T-helper 22 cell (primary cell): ENCODE measurements at places on chromosomes 7 and 10.

GRCh38 chr10:120794390-120794789 lies 56.8 kb upstream of the WDR11 start:
- no peak for DNase-seq

DNA sequence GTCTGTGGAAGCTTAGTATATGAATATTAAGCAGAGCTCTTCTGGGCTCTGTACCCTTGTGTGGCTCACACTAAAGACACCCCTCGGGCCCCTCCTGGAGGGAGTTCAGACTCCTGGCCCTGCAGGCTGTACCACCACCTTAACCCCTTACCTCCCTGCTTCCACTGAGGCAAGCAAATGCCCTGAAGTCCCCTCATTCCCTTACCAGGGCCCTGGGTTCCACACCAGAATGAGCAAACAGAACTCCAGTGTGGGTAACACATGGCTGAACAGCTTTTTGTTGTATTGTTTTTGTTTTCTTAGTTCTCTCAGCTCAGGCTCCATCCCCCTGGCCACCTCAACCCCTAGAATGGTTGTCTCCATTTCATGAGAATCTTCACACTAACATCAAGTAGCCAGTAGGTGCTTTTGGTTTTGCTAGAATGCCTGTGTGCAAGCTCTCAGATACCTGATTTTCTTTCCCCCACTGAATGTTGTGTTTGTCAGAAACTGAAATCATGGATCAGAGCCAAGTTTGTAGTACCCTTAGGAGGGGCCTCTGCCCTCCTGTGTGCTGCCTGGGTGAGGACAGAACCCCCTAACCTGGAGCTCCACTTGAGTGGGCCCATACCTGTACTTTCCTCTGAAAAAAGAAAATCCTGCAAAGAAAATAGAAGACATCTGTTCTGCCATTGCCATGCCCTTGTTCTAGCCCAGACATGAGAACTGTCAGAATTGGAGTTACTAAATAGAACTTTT lies 2.8 kb upstream of the WAPL start:
- no peak for DNase-seq

DNA sequence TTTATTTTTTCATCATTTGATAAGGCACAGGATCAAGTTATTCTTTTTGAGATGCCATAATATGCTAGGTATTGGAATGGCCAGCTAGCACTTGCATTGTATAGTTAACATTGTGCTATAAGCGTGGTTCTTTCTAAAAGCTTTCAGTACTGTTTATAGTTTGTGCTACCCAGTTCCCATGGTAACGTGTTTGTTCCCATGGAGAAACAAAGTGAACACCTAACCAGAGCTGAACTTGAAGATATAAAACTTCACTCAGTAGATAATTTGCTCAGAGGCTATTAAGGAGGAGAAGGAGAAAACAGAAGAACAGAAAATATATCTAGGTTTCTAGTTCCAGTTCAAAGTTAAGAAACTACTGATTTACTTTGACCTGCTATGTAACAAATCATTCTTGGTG lies 23.6 kb upstream of the ITGB8 start:
- DNase-seq = no peak

DNA sequence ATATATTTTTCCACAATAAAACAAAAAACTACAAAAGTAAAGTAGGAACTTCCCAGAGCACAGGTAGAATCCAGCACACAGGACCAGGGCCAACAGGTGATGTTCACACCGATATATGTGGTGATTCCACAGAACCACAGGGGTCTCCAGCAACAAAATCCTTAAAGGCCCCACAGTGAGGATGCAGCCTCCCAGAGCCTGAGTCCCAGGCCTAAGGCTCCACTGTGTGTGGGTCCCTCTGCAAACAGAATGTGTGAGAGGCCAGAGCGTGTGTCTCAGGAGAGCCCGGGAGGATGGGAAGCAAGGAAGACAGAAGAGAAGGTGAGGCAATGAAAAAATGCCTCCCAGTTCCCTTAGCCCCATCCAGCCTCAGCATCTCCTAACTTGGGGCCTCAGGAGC lies 173.9 kb downstream of the GRID1 start:
- no peak for DNase-seq

GRCh38 chr7:27167916-27168264 lies 2.6 kb upstream of the HOXA9 start:
- DNase-seq = no peak

GRCh38 chr10:13815756-13816155 lies 229.0 kb downstream of the PRPF18 start:
- DNase-seq = no peak

DNA sequence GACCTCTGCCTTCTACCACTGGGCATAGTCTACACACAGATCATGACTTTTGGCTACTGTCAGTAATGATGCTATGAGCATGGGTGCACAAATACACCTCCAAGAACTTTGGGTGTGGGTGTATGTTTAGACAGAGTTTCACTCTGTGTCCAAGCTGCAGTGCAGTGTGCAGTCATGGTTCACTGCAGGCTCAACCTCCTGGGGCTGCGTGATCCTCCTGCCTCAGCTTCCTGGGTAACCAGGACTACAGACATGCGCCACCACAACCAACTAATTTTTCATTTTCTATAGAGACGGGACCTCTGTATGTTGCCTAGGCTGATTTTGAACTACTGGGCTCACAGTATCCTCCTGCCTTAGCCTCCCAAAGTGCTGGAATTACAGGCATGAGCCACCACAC lies 194.4 kb downstream of the NSUN6 start:
- no peak for DNase-seq

- no peak for DNase-seq
These were observed 190.9 kb downstream of the BMPER start for GRCh38 chr7:34096198-34096651.

DNA sequence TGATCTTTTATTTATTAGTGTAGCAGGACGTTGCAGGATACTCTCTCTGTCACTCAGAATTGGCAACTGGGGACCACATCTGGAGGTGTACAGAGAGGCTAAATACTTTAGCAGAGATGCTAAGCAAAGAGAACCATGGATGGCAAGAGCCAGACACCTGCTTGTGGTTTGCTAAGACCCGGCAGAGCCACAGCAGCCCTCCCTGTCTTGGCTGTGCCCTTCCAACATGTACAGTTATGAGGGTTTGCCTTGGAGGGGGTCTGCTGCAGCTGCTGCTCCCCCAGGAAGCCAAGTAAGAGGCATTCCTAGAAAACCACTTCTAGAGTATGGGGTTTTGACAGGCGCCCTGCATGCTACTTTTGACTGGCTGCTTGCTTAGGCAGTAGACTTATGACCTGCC lies 5.1 kb downstream of the NPVF start:
- DNase-seq = no peak

- DNase-seq = no peak
These were observed 7.9 kb downstream of the LUC7L2 start for GRCh38 chr7:139367438-139368155.

- DNase-seq = no peak
These were observed 118.2 kb downstream of the SNX10 start for GRCh38 chr7:26409661-26410547.

- DNase-seq = no peak
These were observed 266.3 kb downstream of the KCND2 start for GRCh38 chr7:120539321-120539720.

DNA sequence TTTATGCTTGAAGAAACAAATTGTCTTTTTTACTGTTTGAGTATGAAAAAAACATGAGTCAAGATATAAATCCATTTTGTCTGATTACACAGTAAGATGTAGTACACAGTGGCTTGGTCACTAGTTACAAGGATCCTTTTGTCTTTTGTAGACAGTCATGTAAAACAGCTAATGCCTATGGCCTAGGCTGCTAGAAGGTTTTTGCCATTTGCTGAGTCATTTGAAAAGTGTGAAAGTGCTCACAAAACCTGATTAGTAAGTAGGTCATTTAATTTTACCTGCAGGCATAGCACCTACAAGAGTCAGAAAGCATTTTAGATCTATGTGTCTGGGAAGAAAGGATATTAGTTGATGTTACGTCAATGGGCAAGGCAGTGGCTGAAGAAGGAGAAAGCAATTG lies 819.4 kb downstream of the MAGI2 start:
- DNase-seq = no peak

DNA sequence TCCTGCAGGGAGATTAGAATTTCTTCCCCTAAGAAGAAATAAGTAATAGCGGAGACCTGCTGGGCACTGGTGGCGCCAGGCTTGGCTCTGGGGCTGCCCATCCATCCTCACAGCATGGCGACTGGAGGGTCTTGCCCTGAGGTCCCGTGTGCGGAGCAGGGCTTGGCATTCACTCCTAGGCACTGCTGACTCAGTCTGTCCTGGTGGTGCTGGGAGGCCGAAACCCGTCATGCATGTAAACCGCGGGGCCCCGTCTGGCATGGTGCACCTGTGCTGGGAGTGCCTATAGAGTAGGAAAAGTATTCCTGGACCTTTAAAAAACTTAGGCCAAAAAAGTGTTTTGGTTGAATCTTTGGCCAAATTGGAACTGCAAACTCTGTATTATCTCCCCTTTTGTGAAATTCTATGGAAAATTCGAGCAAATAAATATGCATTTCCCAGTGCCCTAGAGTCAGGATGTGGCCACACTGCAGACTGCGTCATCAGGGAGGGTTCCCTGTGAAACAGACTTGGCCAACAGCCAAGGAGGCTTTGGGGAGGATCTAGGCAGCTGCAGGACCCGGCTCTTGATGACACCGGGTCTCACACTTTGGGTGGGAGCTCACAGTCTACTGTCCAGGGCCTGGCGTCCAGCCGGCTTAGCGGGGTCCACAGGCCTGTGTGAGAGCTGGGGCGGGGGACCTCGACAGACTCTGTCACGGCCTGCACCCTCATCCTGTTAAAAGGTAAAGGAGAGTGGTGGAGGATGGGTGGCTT lies 122.3 kb downstream of the VIPR2 start:
- DNase-seq = no peak

GRCh38 chr7:117092785-117093184 lies 139.5 kb downstream of the ST7 start:
- DNase-seq = no peak

GRCh38 chr7:99177165-99177564 lies 30.8 kb downstream of the KPNA7 start:
- DNase-seq = no peak

DNA sequence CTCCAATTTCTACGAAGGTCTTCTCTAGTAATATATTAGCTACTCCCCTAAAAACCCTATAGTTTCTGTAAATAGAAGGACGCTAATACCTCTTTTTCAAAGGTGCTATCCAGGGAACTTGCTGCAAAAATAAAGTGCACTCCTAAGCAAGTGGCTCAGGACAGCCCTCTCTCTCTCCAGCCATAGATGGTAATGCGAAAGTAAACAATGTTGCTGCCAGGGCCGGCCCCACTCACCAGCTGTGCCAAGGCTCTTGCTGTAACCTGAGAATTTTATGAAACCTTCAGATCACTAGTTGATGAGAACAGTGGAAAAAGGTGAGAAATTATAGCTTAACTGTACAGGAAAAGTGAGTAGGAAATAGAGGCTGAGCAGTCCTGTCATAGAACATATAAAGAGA lies 10.9 kb upstream of the TAS2R39 start:
- no peak for DNase-seq

GRCh38 chr7:155220903-155221302 lies 76.8 kb upstream of the INSIG1 start:
- DNase-seq = no peak

- no peak for DNase-seq
These were observed 3.8 kb downstream of the KPNA7 start for GRCh38 chr7:99204078-99204477.

DNA sequence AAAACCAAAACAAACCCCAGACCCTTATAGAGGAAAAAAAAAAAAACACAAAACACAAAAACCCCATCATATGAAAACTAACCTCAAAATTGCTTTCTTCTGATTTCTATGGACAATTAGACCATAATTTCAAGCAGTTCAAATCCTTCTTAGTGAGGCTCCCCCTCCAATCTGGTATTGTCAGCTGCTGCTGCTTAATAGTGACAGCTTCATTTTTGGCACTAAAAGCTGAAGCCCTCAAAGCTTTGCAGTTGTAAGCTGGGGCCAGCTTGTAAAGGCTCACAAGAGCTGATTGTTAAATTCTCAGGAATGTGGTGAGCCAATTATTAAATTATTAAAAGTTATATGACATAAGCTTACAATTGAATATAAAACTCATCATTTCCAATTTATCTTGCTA lies 21.9 kb downstream of the ATXN7L1 start:
- DNase-seq = no peak

- DNase-seq = no peak
These were observed 8.8 kb upstream of the ZMIZ1 start for GRCh38 chr10:79059859-79060379.

- no peak for DNase-seq
These were observed 141.5 kb upstream of the NRG3 start for GRCh38 chr10:81733542-81733941.

- no peak for DNase-seq
These were observed 28.9 kb downstream of the PPIF start for GRCh38 chr10:79376078-79376628.

- DNase-seq = no peak
These were observed 132.2 kb downstream of the BBS9 start for GRCh38 chr7:33261585-33261984.

GRCh38 chr10:102157224-102157623 lies 5.0 kb downstream of the NOLC1 start:
- no peak for DNase-seq

GRCh38 chr10:110207805-110208613 lies 604 bp downstream of the MXI1 start:
- DNase-seq = peak; percentile 37

DNA sequence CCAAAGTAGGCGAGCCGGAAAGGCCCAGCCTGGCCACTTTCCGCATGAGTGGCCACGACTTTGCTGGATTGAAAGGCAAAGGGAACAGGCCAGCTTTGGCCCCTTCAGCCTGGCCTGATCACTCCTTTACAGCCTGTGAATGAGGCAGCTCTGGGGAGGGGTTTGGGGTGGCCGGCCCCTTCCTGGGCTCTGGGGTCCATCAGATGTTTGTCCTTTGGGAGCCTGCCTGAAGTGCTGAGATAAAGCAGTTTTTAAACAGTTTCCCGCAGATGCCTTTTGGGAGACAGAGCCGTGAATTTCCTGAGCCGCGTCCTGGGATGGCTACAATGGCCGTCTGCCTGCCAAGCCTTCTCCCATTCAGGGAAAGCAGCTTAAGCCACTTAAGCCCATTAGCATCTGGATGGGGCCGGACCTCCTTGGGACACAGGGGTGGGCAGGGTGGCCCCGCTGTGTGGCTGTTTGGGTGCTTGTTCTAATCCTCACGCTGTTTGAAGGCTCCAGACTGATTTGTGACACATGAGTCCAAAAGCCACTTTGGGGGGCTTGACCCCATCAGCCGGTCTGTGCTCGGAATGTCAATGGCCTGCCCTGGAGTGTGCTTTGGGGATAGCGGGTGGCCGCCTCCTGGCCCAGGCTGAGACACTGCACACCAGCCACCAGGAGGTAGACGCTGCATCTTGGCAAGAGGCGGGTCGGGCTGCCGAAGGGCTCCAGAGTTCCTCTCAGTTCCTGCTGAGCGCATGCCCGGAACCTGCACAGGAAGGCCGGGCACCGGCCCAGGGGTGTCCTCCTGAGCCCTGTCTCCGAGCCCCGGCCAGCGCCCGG lies 38.9 kb downstream of the NKX6-2 start:
- no peak for DNase-seq

- DNase-seq = no peak
These were observed 65.3 kb upstream of the SLF2 start for GRCh38 chr10:100847440-100847839.
